RWPE1 (cell line): ENCODE measurements at places on chromosomes 11 and 22.

- DNase-seq, result no peak
These were observed 17.1 kb upstream of the SYVN1 start for GRCh38 chr11:65151331-65151899.

DNA sequence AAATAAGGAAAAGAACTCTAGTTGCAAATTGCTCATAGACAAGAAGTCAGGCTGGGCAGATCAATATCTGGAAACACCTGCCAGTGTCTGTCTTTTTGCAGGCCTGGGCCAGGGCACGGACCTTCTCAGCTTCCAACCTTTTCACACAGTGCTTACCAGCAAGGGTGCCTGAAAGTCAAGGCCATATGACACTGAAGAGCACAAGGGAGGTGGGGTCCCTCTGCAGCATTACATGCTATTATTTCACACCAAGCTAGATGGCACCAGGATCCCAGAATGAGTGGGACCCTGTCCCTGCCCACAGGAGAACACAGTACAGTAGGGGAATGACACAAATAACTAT is 5.9 kb upstream of the PEX26 start:
- no peak for DNase-seq

DNA sequence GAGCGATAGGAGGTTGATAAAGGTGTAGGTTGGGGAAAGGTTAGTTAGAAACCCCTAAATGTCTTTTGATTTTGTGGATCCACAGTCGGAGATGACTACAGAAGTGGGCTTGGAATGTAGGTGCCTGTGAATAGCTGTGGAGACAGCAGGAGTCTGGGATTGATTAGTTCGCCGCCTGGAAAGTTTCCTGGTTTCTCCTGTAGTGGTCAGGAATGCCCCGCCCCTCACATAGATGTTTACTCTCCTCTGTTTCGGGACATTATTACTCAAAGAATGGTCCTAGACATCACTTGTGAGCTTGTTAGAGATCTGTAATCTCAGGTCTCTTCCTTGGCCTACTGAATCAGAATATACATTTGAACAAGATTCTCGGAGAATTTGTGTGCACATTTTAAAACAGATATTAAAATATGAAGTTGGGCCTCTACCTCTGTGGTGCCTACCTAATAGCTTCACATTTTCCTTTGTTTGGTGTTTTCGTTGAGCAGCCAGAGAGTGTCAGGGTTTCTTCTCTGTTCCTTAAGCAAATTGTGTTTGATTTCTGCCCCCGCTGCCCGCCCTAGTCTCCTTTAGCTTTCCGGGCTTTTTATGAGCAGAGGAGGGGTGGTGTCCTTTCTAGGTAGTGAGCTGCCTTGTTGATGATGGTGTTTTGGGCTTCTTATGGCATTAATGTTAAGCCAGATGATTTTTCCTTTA is 89.4 kb downstream of the PPP6R3 start:
- DNase-seq, result no peak

DNA sequence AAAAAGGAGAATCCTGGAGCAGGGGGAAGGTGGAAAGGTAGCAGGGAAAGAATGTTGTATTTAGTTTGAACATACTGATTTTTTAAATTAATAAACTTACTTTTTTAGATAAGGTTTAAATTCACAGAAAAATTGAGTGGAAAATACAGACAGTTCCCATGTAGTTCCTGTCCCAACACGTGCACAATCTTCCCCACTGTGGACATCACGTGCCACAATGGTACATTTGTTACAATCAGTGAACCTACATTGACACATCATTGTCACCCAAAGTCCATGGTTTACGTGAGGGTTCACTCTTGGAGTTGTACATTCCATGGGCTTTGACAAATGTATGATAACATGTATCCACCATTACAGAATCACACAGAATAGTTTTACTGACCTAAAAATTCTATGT is 10.5 kb upstream of the PICALM start:
- no peak for DNase-seq

- DNase-seq, result peak; percentile 78
These were observed 14.4 kb upstream of the SERPINH1 start for GRCh38 chr11:75547617-75548058.

DNA sequence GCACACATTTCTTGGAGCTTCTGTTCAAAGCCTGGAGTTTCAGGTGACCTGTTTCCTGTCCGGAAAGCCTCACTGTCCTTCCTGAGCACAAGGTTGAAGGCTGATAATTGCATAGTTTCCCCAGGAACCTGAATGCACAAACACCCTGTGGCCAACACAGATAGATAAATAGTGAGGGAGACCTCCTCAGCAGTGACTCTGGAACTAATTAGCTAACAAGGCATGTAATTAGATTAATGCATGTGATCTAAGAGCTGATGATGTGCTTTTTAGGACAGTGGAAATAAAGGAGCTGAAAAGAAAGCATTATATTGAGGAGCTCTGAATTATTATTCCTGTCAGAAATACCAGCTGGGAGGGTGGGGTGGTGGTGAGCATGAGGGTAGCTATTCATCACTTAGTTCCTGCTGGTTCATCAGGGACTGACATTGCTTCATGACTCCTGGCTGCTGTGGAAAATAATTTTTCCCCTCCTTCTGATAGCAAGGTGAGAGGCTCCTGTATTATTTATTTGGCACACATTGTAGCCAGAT is 101.1 kb downstream of the NELL1 start:
- no peak for DNase-seq

DNA sequence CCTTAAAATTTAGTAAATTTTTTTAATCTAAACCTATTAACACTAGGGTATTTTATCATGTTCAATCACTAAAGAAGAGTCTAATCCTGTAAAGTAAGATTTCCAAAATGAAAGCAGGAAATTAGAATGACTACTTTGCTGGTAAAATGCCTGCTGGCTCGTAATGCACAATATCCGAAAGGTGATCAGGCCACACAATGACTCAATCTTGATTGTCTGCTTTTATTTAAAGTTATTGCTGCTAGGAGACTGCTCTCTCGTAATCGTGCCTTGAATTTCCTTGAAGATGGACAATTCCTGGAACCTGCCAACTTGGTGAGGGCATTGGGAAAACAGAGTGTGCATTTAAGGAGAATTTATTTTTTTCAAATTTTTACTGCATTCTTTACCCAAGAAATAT is 1786.5 kb upstream of the RAG2 start:
- peak; percentile 10 for DNase-seq

- no peak for DNase-seq
These were observed 7.4 kb downstream of the CLNS1A start for GRCh38 chr11:77630157-77630710.

DNA sequence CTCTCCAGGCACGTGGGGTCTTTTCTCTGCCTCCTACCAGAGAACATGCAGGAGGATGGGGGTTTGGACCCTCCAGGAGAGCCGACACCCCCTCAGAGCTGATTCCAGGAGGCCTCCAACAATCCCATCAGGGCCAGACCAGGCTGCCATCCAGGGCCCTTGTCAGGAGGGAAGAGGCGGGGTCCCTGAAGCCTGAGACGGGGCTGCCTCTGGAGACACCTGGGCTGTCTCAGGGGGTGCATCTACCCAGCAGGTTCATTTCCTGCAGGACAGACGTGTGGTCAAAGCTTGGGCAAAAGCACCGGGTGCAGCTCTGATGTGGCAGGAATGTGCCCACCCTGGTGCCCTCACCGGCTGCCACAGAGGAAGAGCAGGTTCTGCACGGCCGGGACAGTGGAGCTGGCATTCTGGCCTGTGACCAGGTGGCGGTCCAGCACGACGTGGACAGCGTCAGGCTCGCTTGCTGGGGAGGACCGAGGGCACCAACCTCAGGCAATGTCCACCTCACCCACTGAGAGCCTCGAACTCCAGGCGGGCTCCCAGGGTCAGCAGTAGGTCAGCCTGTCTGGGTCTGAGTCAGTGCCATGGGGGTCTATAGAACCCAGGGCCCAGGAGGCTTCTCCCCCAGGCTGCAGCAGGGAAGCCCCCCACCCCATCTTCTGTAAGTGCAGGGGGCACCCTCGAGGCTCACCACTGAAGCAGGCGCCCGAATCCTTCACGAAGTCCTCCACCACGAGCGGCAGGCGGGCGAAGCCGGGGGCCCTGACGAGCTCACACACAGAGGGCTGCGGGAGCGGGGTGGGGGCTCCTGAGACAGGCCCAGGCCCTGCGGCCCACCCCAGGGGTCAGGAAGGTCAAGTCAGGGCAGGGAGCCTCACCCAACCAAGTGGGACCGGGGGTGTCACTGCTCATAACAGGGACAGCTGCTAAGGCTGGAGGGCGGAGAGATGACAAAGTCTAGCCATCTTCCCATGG is 6.4 kb downstream of the GATD1 start:
- DNase-seq, result no peak

- no peak for DNase-seq
These were observed 24.3 kb upstream of the GLYATL1 start for GRCh38 chr11:58914821-58915543.
